GM06990 (cell line): ENCODE measurements at places on chromosomes 3 and 15.

- DNase-seq = no peak
These were observed at the start of gene ASB14 for GRCh38 chr3:57292159-57292896. Gene ASB14 (minus strand): TSS chr3:57292685. CDS start chr3:57292033, 652 bp downstream.

DNA sequence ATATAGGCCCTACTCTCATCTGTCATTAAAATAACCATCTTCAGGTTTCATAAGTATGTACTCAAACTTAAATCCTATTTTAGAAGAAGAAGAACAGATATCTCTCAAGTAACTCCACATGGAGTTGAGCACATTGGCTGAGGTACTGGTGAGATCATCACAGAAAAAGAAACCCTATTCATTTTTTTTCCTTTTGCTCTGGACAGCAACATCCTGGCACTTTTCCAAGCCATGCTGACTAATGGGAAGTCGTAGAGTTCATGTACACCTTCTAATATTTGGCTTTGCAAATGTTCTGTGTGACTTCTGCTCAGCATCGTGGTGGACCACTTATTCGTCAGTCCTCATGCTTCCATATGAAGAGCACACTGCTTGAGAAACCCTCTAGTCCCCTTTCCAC is 336.0 kb upstream of the KCNH8 start:
- DNase-seq = no peak

GRCh38 chr3:138461246-138461645 is 26.8 kb downstream of the ESYT3 start:
- DNase-seq = no peak

- DNase-seq = no peak
These were observed 3.4 kb downstream of the GAP43 start for GRCh38 chr3:115626721-115627120.

- no peak for DNase-seq
These were observed 307.5 kb upstream of the UBE2E2 start for GRCh38 chr3:22895671-22896070.

DNA sequence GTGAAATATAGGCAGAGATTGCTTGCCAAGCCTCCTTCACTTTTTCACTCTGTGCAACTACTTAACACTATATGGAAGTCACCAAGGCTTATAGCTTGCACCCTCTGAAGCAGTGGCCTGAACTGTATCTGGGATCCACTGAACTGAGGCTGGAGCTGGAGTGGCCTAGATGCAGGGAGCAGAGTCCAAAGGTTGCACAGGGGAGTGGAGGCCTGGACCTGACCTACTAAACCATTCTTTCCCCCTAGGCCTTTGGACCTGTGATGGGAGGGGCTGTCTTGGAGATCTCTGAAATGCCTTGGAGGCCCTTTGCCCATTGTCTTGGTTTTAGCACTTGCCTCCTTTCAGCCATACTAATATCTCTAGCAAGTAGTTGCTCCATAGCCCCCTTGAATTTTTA is 57.5 kb downstream of the P2RY1 start:
- DNase-seq = no peak

DNA sequence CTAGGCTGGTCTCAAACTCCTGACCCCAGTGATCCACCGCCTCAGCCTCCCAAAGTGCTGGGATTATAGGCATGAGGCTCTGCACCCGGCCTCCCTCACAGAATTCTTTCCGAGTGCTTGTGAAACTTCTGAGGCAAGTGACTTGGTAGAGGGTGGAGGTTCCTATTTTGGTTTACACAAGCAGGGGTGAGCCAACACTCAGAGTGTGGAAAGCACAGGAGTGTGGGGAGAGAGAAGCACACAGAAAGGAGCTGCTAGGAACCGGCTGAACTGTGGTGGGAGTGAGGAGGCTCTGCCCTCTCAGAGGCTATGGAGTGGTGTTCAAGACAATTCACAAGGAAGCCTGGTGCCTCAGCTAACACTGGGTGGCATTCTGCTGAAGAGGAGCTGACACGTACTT is 7.7 kb downstream of the CAPN3 start:
- DNase-seq = no peak

DNA sequence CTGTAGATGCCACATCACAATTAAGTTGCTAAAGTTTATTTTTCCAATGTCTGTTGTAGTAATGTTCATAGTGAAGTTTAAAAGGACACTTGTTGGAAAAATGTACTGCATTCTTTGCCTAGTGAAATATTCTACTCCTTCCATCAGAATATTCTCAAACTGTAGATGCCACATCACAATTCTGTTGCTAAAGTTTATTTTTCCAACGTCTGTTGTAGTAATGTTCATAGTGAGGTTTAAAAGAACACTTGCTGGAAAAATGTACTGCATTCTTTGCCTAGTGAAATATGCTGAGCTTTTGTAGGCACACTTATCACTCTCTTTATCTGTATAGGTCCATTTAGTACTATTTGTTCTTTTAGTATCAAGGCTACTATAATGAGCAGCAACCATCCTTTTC is 836.1 kb downstream of the NAALADL2 start:
- no peak for DNase-seq

DNA sequence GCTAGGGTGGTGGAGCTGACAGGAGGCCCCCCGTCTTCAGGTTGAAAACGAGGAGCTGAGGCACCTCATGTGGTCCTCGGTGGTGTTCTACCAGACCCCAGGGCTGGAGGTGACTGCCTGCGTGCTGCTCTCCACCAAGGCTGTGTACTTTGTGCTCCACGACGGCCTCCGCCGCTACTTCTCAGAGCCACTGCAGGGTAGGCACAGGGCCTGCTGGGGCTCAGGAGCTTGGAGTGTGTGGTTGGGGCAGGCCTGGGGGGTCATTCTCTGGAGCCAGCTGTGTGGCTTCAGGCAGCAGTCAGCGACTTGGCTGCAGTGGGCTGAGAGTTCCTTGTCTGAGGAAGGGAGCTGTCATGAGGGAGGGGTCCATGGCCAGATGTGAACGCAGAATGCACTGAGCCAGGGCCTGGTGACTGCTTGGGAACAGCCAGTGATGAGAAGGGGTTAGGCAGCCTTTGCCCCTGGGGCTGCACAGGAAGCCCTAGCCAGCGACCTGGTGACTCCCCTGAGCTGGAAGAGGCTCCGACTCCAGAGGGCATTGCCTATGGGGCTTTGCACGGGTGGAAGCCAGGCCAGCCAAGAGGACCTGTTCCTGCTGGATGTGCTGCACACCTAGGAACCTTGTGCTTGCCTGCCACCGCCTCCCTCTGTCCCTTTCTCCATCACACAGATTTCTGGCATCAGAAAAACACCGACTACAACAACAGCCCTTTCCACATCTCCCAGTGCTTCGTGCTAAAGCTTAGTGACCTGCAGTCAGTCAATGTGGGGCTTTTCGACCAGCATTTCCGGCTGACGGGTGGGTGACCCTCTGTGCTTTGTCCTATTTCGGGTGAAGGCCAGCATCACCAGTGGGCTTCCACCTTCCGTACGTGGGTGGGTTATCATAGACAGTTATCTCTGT is 4.9 kb upstream of the STAB1 start:
- DNase-seq = no peak

GRCh38 chr3:19934098-19934566 is at the start of gene EFHB:
Gene EFHB (minus strand): TSS chr3:19934217. CDS start chr3:19934018, 199 bp downstream.
- no peak for DNase-seq

DNA sequence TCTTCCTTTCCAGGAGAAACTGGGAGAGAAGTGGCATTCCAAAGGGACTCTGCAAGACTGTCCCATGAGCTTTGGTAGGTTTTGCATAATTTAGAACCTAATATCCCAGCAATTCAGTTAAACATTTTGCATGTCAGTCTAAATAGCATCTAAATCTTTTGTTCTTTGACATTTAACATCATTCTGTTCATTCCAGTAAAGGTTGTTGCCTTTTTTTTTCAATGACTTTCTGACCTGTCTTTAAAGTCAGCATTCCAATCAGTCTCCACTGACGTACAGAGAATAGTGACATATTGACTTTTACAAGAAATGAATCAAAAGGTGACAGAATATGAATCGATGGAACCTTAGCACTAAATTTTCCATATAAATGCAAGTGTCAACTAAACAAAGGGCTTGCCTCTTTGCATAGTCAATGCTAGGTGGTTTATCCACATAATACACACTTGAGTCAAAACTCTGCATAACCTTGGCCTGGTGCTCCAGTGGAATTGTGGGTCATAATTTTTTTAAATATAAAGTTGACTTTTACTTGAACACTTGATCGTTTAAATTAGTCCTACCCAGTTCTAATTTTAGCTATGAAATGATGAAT is 370.1 kb downstream of the CNTN6 start:
- no peak for DNase-seq

- DNase-seq = no peak
These were observed 198.9 kb upstream of the LPP start for GRCh38 chr3:187954873-187955586.

DNA sequence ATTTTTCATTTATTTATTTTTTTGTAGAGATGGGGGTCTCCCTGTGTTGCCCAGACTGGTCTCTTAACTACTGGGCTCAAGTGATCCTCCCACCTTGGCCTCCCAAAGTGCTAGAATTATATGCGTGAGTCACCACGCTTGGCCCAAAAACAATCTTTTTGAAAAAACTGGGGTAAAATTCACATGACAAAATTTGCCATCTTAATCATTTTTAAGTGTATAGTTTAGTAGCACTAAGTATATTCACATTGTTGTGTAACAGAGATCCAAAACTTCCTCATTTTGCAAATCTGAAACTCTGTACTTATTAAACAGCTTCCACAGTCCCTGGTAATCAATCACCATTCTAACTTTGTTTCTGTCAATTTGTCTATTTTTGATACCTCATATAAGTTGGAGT is 5.2 kb downstream of the SNX1 start:
- no peak for DNase-seq

DNA sequence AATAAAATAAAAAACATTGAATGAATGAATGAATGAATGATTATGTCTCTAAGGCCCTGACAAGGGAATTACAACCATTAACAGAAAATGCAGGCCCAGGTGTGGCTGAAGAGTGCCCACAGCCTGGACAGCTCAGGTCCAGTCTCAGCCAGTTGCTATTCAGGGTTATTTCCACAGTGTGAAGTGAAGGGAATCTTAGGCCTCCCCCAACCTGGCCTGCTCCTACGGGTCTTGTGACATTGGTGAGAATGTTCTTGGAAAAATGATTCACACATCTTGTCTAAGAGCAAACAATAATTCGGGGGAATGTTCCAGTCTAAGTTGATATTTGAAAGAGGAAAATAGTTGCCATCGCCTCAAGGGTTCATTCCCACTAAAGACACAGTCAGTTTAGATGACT is 37.0 kb downstream of the MINDY4B start:
- DNase-seq = no peak

- no peak for DNase-seq
These were observed 462.2 kb upstream of the PROK2 start for GRCh38 chr3:72247126-72247525.

GRCh38 chr3:149252272-149252671 is 30.6 kb upstream of the CP start:
- no peak for DNase-seq

DNA sequence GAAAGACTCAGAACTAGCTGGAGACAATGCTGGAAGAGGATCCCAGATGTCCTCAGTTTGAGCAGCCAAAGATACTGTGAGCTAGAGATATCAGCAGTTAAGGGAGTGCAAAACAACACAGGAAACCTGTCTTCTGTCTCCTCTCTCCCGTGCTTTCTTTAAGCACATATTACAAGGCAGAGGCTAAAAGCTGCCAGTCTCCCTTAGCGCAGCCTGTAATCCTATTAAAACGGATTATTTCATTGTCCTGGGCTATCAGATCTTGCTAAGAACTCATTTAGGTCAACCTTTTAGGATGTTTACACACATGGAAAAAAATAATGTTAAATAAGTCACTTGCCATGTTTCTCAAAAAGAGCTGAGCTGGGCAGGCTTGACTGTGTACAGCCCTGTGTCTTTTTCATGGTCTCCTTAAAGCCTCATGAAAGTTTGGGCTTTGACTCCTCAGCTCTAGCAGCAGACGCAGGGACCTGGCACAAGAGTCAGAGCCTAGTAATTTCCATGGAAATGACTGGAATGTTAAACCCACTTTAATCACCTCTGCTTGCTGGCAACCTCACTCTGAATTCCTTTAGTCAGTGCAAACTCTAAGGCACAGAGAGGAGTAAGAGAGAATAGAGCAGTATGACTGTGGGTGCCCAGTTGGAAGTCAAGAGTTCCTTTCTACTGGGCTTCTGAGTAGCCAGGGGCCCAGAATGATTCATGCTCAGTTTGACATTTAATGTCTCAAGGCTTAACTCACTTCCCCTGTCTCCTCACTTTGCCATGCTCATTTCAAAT is 491.9 kb downstream of the NTRK3 start:
- no peak for DNase-seq

DNA sequence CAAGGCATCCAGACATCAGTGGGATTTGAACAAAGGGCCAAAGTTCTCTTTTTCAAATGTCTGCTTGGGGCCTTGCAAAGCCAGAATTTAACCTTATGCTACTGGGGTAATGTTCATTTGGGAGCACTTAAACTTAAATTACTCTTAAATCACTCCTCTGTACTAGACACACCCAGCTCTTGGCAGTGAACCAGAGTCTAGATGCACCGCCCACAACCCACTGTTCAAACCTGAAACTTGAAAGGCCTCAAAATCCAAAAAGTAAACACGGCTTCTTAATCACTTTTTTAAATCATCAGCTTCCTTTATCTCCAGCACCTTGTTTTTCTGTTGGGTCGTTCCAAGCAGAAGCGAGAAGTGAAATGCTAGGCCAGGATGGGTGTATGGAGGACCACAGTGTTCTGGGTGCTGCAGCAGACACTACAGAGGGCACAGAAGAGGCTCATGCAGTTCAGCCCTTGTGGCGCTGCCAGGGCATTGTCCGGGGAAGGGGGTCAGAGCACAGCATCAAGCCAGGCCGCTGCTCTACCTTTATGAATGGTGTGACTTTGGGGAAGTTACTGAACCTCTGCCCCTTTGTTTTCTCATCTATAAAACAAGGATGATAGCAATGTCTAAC is 28.8 kb downstream of the MECOM start:
- DNase-seq = no peak
